ENCODE measurements at places on chromosomes 2 and 18. TPM values are rescaled to one million over a fixed set of nuclear protein-coding genes. Genes with fewer than 3 reads are reported as not detected.
A peak's percentile ranks its signal among the peaks of the same experiment; 100 is the strongest.

CTAGE1 gene
- not detected for total RNA-seq

GYPC gene
- 157 TPM for total RNA-seq

SCN2A gene
- not detected for total RNA-seq

IL36G gene
- total RNA-seq, result not detected

DNA sequence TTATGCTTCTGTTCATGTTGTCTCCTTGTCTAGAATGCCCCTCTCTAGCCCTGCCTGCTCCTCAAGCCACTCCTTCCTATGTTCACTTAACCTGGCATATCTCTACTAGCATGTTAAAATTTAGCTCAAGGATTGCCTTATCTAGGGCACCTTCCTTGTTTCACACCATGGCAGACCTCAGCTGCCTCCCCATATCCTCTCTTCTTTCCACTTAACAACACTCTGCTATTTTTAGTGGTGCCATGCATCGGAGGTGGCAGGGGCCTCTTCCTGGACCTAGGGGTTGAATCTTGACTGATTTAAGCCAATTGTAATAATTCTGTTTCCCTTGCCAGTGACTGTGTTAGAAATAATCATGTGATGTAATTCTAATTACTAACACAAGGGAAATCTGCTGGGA is 36.9 kb upstream of the FAM98A start:
- H3K27ac ChIP-seq, result no peak overlapping the region
- no peaks in the 10 kb centered on the region for H3K27me3 ChIP-seq
- DNase-seq, result no peak
- no peak overlapping the region for H3K4me3 ChIP-seq
- no peaks in the 10 kb centered on the region for H3K4me1 ChIP-seq

DNA sequence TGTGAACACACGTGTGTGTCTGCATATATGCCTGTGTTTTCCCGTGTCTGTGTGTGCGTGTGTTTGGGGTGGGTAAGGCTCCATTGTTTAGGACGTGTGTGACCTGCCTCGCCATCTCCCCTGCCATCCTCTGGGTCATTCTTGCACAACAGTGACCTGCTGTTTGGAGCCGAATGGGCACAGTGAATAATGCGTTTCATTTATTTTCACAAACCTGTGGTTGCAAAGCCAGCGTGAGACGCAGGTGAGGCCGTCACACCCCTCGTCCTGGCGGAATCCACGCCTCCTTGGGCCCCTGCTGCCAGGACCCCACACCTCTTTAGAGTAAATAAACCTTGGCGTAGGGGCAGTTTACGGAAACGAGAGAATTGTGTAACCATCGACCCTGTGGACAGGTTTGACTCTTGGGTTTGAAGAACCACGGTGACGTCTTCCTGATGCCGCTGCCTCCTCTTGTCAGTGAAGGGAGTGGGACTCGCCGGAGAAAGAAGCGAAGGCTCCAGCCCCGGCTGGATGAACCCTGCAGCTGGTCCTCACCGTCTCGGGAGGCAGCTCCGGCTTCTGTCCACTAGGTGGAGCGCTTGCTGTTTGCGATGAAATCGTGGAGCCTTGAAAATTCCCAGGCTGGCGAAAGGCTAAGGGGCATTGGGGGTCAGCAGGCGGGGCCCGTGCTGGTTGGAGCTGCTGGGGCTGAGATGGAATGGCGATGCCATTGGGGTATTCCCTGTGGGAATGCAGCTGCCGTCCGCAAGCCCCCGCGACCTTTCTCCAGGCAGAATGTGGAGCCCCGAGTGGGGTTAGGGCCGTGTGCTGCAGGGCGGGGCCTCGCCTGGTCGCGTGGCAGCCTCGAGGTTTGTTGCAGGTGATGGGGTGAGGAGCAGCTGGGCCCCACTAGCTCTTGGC is 81.1 kb downstream of the RTP5 start:
- no peak overlapping the region for H3K4me3 ChIP-seq
- peaks cover 11% of the 10 kb centered on the region for H3K4me1 ChIP-seq
- DNase-seq, result peak; percentile 49
- no peaks in the 10 kb centered on the region for H3K27me3 ChIP-seq

DNA sequence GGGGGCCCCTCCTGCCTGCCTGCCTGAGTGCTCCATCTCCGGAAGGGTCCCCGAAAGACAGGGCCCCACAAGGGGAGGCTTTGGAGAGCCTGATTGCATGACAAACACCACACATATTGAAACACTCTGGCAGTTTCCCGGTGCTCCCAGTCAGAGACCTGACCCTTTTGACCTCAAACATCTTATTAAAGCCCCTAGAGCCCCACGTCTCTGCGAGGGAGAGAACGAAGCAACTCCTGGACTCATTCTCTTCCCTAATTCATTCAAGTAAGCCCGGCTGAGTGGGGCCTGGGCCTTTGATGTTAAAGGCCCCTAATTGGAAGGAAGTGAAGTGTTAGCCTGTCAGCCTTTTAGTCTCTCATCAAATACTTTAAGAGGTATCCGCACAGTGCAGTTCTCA is 335.6 kb downstream of the CYRIA start:
- H3K36me3 ChIP-seq, result no peaks in the 10 kb centered on the region
- no peaks in the 10 kb centered on the region for H3K4me1 ChIP-seq
- no peak overlapping the region for H3K4me3 ChIP-seq
- DNase-seq, result no peak
- H3K27ac ChIP-seq, result no peak overlapping the region
- no peaks in the 10 kb centered on the region for H3K27me3 ChIP-seq

GRCh38 chr2:73324126-73324725 is 30.9 kb upstream of the EGR4 start:
- H3K4me3 ChIP-seq, result no peak overlapping the region
- H3K27me3 ChIP-seq, result peaks cover 21% of the 10 kb centered on the region
- H3K27ac ChIP-seq, result no peak overlapping the region
- H3K4me1 ChIP-seq, result no peaks in the 10 kb centered on the region
- DNase-seq, result no peak

DNA sequence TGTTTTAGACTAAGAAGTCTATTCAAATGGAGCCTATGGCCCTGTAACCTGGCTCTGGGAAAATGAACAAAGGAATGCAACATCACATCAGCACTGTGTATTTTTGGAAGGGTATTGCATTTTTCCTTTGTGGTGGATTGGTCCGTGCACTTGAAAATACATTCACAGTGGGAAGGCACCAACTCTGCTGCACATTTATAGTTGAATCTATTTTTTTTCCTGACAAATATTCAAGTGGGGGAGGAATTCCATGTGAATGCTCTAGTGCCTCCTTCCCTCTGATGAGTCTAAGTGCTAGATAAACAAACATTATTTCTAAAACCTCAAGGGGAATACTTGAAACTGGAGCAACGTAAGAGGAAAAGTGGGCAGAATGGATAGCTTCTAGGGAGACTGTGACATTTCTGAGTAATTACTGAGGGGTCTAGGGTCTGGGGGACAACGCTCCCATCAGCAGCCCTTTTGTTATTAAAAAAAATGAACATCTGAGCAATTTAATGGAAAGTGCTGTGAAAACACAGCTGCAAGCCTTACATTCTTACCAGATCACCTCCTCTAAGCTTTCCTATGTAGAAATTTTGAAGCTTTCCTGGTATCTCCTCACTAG is 208.2 kb downstream of the SLC8A1 start:
- no peaks in the 10 kb centered on the region for H3K4me1 ChIP-seq
- no peaks in the 10 kb centered on the region for H3K27me3 ChIP-seq
- no peak overlapping the region for H3K27ac ChIP-seq
- no peak for DNase-seq

- no peaks in the 10 kb centered on the region for H3K4me1 ChIP-seq
- H3K27me3 ChIP-seq, result no peaks in the 10 kb centered on the region
- H3K4me3 ChIP-seq, result no peak overlapping the region
- no peak overlapping the region for H3K27ac ChIP-seq
- H3K36me3 ChIP-seq, result peaks cover 43% of the 10 kb centered on the region
Measured at GRCh38 chr2:210443527-210443926, 33.0 kb downstream of the LANCL1 start.

GRCh38 chr2:165475277-165476004 is 5.9 kb downstream of the CSRNP3 start:
- H3K27me3 ChIP-seq, result no peaks in the 10 kb centered on the region
- no peak overlapping the region for H3K4me3 ChIP-seq
- H3K36me3 ChIP-seq, result no peaks in the 10 kb centered on the region

GRCh38 chr2:64482765-64483504 is 29.0 kb downstream of the LGALSL start:
- H3K27me3 ChIP-seq, result no peaks in the 10 kb centered on the region
- no peak overlapping the region for H3K4me3 ChIP-seq
- H3K27ac ChIP-seq, result no peak overlapping the region
- DNase-seq, result no peak
- H3K36me3 ChIP-seq, result no peaks in the 10 kb centered on the region

DNA sequence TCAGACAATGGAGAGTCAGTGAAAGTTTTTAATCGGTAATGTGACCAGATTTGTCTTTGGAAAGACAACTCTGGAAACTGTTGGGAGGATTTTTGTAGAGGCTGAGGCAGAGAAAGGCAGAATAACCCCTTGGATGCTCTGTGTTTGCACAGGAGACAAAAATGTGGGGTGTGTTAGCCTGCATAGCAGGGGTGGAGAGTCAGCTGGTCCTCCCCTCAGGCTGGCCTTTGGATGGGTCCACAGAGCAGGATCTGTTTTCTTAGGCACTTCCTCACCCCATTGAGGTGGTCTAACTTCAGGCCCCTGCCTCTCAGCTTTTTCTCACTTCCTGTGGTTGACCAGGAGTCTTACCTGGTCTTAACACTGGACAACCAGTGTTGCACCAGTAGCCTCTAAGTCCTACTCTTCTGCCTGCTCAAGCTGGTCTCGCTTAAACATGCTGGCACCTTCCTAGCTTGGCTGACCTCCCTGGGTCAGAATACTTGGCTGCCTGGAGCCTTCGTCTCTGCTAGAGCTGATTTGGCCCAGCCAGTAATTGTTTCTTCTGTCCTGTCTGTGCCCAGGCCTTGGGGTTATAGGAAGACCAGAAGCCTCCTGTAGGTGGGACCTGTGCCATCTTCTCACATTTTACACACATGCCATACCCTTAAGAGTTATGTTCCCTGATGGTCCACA is 259.8 kb upstream of the RASGRP3 start:
- H3K27me3 ChIP-seq, result peaks cover 5% of the 10 kb centered on the region
- H3K36me3 ChIP-seq, result no peaks in the 10 kb centered on the region
- H3K27ac ChIP-seq, result no peak overlapping the region
- no peak for DNase-seq
- no peak overlapping the region for H3K4me3 ChIP-seq
- H3K4me1 ChIP-seq, result no peaks in the 10 kb centered on the region

DNA sequence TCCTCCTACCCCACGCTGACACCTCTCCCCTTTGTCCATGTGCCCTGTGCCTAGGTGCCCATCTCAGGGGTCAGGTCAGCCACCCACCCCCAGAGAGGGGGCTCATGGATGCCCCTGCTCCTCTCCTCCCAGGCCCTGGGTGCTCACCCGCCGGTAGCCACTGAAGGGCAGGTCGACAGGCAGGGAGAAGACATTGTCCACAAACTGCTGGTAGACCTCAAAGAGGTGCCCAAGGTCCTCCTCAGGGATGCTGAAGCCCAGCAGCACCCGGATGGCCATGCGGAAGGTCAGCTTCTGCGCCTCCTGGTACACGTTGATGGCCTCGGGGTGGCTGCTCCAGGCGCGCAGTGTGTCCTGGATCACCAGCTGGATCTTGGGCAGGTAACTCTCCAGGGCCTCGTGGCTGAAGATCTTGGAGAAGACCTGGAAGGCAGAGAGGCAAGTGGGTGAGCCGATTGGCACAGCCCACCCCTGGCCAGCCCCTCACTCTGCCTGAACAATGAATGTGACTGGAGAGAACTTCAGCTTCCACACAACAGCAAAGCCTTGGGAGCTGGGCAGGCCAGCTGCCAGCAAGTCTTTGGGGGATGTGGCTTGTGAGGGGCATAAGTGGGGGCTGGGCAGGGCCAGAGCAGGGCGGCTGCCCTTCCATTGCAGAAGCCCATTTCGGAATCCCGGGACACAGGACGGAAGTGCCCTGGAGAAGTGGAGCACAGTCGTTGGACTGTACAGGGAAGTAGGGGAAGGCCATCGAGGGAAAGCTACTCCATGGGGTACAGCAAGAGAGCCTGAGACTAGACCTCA is 12.5 kb downstream of the CYP26B1 start:
- no peaks in the 10 kb centered on the region for H3K36me3 ChIP-seq
- no peak overlapping the region for H3K27ac ChIP-seq
- no peak for DNase-seq
- no peaks in the 10 kb centered on the region for H3K27me3 ChIP-seq
- peaks cover 5% of the 10 kb centered on the region for H3K4me1 ChIP-seq
- H3K4me3 ChIP-seq, result no peak overlapping the region

- no peak for DNase-seq
- no peak overlapping the region for H3K4me3 ChIP-seq
- H3K4me1 ChIP-seq, result no peaks in the 10 kb centered on the region
- no peak overlapping the region for H3K27ac ChIP-seq
- H3K27me3 ChIP-seq, result no peaks in the 10 kb centered on the region
- no peaks in the 10 kb centered on the region for H3K36me3 ChIP-seq
Measured at GRCh38 chr18:3823073-3823472, 373.1 kb downstream of the TGIF1 start.
